AG10803 (cell line): ENCODE measurements at places on chromosomes 3 and 15.

DNA sequence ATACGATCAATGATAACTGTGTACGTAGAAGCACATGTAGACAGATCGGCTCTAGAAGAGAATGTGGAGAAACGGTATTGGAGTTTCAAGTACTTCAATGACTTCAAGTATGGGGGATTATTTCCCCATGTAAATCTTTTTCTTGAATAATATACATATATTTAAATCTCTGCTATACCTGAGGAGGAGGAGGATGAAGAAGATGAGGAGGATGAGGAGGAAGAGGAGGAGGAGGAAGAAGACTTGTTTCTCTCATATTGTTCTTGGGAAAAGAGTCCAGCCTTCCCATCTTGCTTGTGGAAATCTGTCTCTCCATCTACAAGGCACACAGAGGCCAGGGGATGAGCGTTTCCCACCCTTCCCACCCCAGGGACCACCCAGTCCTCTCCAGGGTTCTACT lies 10.6 kb downstream of the TMEM40 start:
- no peak for DNase-seq

DNA sequence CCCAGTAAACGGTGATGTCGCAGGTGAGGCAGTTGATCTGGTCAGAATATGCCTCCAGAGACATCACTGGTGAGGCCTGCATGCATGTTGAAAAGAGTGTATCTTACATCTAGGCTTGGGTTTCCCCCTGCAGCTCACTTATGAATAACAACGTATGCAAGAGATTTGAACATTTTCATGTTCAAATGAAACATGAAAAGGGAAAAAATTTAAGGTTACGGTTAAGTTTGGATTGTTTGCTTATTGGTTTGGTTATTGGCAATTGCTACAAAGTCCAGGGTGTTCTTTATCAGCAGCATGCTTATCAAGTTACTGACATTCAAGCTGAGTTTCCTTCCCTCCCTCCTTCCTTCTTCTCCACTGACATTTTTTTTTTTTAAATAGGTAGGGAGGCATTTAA lies 123.2 kb downstream of the IGF1R start:
- no peak for DNase-seq

DNA sequence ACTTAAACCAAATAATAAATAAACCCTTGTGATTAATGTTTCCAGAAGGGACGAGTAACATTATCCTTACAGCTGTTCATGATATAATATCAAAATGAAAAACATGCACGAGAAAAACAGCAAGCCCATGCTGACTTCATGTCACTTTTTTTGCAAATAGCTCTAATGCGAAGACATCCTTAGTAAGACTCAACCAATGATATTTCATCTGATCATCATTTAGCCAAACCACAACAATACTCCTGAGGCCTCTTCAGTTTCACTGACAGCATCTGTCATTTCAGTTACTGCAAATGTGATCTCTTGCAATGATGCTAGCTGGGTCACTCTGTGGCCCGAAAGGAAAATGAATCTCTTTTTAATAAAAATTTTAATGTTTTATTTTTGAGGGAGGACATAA lies 74.0 kb downstream of the POLR2M start:
- DNase-seq = peak; percentile 12

DNA sequence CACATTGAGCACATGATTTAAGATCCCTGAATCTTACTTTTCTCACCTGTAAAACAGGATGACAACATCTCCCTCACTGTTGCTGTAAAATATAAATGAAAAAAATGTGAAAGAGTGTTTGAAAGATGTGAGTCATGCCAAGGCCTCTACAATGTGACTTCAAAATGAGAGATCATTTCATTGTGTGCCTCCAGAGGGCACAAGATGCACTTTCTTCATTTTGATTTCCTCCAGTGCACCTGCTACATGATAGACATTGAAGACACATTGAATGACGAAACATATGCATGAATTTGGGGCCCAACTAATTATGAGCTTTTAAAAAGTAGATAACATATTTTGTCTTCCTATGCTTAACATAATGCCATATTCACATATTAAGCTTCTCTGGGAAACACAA lies 170.3 kb downstream of the MOBP start:
- peak; percentile 30 for DNase-seq

DNA sequence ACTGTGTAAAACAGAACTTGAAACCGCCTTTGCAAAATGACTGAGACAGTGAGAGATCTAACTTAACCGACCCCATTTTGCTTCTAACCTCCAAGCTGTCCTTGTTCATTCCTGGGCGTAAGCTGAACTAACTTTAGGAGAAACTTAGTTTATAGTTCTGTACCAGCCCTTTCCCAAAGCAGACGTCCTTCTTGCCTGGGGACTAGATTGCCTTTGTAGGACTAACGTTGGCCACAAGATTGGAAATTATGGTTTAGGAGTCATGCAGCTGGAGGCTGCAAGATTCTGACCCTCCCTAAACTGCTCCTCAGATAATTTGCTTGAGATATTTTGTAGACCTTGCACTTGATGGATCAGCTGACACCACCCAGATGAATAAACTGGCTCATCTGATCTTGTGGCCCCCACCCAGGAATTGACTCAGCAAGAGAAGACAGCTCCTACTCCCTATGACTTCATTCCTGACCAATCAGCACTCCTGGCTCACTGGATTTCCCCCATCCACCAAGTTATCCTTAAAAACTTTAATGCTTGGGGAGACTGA lies 219.9 kb upstream of the PROK2 start:
- DNase-seq = peak; percentile 49

DNA sequence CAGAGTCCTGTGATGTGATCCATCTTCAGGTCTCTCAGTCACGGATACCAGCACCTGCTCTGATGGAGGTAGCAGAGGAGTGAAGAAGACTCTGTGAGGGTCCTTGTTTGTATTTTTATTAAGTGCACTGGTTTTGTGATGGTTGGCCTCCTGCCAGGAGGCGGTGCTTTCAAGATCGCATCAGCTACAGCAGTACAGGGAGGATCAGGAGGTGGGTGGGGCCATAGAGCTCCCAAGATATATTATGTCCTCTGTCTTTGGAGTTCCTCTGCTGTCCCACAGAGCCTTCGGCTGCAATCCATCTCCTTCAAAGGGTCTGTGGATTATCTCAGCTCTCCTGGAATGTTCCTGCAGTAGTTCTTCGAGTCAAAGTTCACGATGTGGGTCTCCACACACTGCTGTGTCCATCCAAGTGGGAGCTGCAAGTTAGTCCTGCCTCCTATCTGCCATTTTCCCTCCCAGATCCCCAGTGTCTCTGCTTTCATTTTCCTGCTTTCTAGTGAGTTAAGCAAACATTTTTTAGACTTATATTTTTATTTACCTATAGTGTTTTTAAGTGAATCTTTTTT lies 54.7 kb downstream of the TM2D3 start:
- DNase-seq = no peak

- DNase-seq = no peak
Measured at GRCh38 chr3:16101295-16102186, 72.9 kb upstream of the GALNT15 start.

DNA sequence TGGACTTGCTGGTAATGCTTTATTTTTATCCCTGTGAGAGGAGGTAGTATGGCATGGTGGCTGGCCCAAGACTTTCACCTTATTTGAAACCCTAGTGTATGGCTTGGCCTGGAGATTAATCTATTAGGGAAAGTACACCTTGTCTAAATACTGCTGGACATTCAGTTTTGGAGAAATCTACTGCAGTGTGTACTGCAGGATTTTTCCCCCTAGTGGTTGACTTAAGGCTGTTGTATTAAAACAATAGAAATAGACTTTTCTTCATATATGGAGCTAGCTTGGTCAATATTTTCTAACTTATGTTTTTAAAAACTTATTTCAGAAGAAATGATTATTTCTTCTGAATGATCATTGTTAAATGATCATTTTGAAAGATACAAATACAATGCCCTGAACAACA lies 13.9 kb upstream of the SLITRK3 start:
- no peak for DNase-seq

DNA sequence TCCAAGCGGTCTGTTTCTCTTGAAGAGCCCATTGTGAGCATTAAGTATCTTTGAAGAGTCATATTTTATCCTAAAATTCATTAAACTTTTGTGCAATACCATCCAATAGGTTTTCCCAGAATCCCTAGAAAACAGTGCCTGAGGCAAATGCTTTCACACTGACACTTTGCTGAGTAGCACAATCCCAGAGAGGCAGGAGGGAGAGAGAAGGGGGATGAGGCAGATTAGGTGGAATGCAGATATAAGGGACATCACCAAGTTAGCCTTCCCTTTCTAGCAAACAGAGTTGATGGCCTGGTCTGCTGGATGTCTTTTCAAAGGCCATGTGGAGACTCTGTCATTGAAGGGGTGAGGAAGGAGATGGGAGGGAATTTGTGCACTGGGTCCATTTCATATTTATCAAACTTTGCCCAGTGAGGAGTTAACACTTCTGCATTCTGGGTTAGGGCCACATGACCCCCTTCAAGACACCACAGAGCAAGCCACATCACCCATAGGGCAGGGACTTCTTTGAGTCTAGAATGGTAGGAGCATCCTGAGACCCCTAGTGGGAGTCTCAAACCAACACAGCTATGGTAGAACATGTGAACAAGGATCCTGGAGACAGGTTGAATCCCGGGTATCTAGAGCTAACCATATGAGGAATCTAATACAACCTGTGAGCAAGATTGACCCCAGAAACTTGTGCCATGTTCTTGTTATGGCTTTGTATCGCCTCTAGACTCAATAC lies 32.0 kb upstream of the SEMA6D start:
- peak; percentile 6 for DNase-seq

DNA sequence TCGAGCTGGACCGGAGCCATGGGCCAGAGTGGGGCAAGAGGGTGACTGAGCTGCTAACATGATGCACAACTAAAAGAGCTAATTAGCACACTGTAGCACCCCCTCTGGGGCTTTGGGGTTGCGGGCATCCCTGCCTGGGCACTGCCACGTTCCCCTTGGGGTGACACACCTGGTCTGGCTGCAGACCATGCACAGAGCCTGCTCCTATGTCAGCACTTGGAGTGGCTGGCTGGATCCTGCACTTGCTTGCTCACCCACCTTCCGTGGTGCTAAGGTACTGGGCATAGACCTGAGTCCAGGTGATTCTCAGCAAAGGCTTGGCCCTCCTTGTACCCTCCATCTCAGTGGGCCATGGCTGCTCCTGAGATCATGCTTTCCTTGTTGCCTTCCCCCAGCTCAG lies 12.8 kb upstream of the SPTBN5 start:
- DNase-seq = no peak

- DNase-seq = no peak
Measured at GRCh38 chr15:88617790-88618189, 3.4 kb upstream of the AEN start.

DNA sequence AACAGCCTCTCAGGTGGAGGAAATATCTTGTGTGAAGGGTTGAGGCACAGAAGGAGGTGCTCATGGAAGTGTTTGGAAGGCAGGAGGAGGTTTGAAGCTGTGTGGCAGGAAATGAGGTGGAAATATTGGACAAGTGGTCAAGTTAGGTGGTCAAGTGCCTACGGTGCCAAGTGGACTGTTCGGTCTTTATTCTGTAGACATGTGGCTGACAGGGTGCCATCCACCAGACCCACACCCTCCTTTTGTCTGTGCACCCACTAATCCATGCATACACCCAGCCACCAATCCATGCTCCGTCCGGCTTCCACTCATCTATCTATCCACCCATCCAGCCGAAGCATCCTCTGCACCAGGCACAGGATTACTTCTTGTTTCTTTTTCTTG lies 2.2 kb downstream of the SLC6A20 start:
- DNase-seq = no peak

GRCh38 chr15:86444527-86444926 lies 364.9 kb downstream of the AGBL1 start:
- no peak for DNase-seq

GRCh38 chr3:39028546-39028945 lies 23.2 kb downstream of the SCN11A start:
- no peak for DNase-seq

DNA sequence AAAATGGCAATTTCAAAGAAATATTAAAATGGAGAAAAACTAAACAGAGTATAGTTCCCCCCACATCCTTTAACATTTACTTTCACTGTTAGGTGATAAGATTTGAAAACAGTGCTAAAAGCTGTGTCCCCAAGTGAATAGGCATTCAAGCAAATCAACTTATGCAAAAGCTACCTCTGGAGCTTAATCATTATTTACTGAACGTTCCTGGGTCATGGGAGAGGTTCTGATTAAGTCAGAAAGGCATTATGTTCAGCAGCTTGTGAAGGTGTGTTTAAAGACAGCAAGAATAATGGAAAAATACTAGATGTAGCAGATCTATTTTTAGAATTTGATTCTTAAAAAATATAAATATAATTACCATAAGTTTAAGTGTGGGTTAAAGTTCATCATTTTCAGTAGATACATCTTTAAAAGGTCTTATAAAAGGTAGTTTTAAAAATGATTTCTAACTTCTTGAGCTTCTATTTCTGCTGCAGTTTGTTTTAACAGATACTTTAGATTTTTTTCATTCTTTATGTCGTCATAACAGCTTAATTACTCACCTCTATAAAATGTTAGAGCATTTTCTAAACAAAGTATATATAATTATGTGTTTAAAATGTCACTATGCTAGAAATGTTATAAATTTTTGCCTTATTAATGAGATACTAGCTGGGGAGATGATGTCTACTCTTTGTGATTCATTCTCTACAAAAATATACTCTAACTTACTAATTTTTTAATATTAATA lies 127.9 kb downstream of the MITF start:
- DNase-seq = peak; percentile 21
